ENCODE measurements at places on chromosomes 4 and X.

- DNase-seq = no peak
Observed at GRCh38 chr4:121076416-121076815, 4.1 kb upstream of the NDNF start.

GRCh38 chr4:30789219-30789671, 69.1 kb downstream of the PCDH7 start:
- no peak for DNase-seq

- DNase-seq = no peak
Observed at GRCh38 chr4:86338521-86338920, 21.3 kb downstream of the MAPK10 start.

DNA sequence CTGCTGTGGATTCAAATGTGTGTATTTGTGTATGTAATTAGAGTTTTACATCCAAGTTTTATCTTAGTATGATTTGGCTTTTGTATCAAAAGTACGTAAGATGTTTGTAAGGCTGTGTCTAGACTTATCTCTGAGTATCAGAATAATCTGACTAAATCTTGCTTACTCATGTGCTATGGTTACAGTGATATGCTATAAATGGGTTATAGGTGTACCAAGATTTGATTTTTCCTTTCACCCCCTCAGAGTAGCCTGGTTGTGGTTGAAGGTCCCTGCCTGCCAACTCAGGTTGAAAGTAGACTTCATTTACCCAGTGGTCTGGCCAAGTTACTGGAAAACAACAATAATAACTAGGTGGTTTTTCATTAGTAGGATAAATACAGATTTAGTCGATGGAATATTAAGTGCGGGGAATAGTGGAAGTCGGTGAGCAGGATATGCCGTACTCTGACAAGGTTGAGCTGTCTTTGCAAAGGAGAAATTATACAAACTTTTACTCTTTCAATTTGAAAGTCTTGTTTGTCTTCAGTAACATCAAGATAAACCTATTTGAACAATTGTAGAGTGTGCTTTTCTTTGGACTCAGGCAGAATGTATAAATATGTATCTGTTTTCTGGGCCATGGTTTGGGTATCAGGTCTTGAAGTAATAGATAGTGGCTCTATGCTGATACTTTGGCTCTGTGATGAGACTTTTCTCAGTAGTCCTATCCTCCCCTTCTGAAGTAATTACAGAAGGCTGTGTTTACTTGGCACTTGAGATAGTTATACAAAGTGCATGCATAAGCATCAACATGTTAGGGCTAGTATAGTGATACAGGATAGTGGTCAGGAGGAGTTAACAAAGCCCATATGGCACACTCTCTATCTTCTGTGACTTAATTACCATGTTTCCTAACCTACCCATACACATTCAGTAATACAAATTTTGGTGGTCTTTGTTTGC, 23.7 kb downstream of the BMP2K start:
- DNase-seq = no peak

All from putamen (tissue), 1 donor.